Thymus (tissue), 14 donors: ENCODE measurements at places on chromosomes 16 and 17. TPM values are rescaled to one million over a fixed set of nuclear protein-coding genes. Genes with fewer than 3 reads are reported as not detected.
A peak's percentile ranks its signal among the peaks of the same experiment; 100 is the strongest.

DNA sequence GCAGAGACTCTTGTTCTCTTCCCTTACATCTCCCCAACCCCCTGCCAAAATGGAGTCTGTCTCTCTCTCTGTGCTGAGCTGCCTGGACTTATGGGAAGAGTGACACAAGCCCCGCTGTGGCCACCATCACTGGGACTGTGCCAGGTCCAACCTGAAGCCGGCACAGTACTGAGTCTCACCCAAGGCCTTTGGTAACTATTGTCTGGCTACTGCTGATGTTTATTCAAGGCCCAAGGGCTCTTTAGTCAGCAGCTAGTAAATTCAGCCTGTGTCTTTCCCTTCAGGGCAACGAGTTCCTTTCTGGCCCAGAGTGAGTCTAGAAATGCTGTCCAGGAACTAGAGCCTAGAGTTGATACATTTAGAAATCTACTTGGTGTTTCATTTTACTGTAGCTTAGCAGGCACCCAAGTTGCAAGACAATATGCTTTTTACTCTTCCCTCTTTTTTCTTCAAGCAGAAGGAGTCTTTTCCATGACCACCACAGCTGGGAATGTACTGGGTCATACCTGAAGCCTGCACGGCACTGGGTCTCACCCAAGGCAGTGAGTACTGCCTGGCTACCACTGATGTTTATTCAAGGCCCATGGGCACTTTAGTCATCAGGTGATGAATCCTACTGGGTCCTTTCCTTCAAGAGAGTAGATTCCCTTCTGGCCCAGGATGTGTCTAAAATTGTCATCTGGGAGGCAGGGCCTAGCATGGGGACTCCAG is 17.7 kb downstream of the EFCAB5 start:
- no peaks in the 10 kb centered on the region for H3K36me3 ChIP-seq
- no peak overlapping the region for H3K4me3 ChIP-seq
- H3K27ac ChIP-seq, result no peak overlapping the region
- no peak for DNase-seq
- no peaks in the 10 kb centered on the region for H3K27me3 ChIP-seq

Gene CD300H
- total RNA-seq, result 0.38 TPM

Gene CACNG1
- total RNA-seq, result 0.42 TPM

- DNase-seq, result no peak
- H3K36me3 ChIP-seq, result peaks cover 65% of the 10 kb centered on the region
- no peak overlapping the region for H3K4me3 ChIP-seq
- H3K4me1 ChIP-seq, result no peaks in the 10 kb centered on the region
- H3K27me3 ChIP-seq, result no peaks in the 10 kb centered on the region
- H3K27ac ChIP-seq, result no peak overlapping the region
Measured at GRCh38 chr16:1460602-1461138, 14.2 kb downstream of the CLCN7 start.

GRCh38 chr16:50335196-50335958 is 33.4 kb downstream of the BRD7 start:
- H3K36me3 ChIP-seq, result peaks cover 26% of the 10 kb centered on the region
- H3K27me3 ChIP-seq, result no peaks in the 10 kb centered on the region
- H3K4me1 ChIP-seq, result no peaks in the 10 kb centered on the region
- no peak for DNase-seq

DNA sequence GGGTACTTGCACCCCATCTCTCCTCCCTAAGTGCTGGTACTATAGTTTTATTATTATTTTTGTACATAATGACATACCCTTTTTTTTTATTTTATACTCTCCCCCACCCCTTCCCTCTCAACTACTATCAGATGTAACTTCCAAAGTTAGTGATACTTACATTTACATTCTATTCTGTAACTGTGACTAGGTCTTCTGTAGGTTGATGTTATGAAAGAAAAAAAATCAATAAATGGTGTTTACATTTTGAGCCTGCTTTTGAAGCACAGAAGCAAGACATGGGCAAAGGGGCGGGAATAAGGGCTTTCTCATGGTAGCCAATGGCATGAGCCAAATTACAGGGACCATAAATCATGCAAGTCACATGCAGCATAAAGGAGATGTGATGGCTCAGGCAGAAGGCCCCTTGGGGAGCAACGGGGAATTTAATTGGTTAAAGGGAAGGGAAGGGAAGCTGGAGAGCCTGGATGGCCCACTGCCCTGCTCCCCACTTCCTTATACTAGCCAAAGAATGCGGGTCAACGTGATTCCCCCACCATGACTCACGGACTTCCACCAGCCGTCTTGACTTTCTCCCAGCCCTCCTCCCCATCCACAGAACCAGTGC is 2.4 kb upstream of the ACSF2 start:
- H3K4me1 ChIP-seq, result peaks cover 6% of the 10 kb centered on the region
- no peak overlapping the region for H3K27ac ChIP-seq
- H3K27me3 ChIP-seq, result no peaks in the 10 kb centered on the region
- H3K36me3 ChIP-seq, result no peaks in the 10 kb centered on the region
- DNase-seq, result no peak
- no peak overlapping the region for H3K4me3 ChIP-seq

DNA sequence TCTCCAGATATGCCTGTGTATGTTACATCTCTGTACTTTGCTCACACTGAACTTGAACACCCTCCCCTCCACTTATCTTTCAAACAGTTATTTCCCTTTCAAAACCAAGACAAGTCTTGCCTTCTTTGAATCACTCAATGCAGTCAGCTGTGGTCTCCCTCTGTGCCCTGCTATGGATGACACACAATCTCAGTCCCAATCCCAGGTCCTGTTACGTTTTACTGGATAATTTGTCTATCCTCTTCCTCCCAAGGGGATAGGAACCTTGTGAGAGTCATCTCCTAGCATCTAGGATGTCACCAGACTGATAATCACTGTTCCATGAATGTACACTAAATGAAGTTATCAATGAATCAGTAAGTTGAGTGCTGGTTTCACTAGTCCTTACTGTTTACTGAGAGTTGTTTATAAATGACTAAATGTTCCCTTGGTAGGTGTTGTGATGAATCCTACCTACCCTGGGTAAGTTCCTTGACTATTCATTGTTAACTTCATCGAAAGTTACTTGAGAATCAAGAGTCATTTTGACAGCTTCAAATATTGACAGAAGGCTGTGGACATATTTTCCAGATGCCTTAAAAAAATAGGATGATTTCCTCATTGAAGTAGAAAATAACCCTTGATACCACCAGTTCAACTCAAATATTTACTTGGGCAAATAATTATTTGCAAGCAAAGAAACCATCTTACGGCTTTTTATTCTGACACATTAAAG is 244.9 kb downstream of the PRKCA start:
- no peak for DNase-seq
- peaks cover 22% of the 10 kb centered on the region for H3K4me1 ChIP-seq
- H3K4me3 ChIP-seq, result no peak overlapping the region
- no peaks in the 10 kb centered on the region for H3K36me3 ChIP-seq

DNA sequence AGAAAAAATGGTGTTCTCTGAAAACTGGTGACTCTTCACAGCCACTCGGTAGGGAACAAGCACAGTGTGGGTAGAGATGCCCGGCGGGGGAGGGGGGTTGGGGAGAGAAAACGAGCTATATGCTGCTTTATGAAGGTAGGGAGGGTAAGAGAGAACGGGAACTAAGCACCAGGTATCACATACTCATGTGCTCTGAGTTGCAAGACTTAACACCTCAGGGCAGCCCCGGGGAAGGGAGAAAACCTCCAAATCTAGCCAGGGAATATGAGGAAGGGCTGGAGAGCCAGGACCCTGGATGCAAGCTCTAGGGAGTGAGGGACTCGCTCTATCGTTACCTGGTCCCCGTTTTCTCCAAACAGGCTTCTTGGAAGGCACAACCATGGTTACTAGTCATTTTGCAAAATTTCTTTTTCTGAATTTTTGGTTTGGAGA is 35.3 kb downstream of the HIC1 start:
- H3K27me3 ChIP-seq, result no peaks in the 10 kb centered on the region
- peaks cover 12% of the 10 kb centered on the region for H3K36me3 ChIP-seq
- H3K4me1 ChIP-seq, result peaks cover 68% of the 10 kb centered on the region
- no peak overlapping the region for H3K27ac ChIP-seq
- DNase-seq, result no peak

Gene MYH1
- under 0.01 TPM for total RNA-seq

DNA sequence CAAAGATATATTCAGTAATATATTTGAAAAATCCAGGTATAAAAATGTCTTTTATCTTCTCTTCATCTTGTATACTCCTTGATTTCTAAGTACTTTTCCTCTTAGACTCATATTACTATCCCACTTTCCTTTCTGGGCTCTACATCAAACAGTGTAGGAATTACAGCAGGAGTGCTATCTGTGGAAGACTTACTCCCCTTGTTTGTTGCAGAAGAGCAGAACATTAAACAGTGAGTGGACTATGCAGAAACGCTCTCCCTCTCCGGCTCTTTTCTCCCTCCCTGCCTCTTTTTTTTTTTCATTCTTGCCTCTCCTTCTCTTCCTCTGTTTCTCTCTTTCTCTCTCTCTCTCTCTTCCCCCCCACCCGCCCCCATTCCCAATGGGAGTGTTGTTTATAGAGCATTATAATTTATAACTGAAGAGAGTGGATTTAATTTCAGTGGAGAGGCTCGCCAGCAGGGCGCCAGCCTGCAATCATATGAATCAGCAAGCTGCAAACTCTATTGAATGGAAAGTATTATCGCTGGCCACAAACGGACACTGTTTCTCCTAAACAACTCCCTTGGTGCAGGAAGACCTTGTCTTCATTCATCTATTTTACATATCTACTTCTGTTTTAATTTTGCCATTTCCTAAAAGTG is 242.3 kb upstream of the TBX2 start:
- no peaks in the 10 kb centered on the region for H3K36me3 ChIP-seq
- no peak overlapping the region for H3K4me3 ChIP-seq
- DNase-seq, result no peak
- no peak overlapping the region for H3K27ac ChIP-seq

DNA sequence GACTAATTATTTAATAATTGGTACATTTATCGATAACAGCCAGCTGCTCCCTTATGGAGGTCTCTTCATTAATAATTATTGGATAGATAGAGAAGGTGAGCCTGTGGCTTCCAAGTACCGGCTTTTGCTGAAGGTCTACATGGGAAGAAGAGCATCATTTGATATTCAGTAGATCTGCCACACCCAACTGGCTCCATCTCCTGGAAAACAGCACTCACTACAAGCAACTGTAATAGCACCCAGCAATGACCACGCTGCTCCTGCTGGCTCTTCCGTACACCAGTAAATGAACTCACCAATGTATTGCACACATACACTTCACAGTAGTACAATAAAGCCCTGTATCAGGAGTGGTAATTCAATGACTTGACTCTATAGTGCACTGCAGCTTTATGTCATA is 19.5 kb downstream of the MARVELD3 start:
- no peak overlapping the region for H3K27ac ChIP-seq
- no peak for DNase-seq
- H3K36me3 ChIP-seq, result peaks cover 7% of the 10 kb centered on the region
- no peaks in the 10 kb centered on the region for H3K4me1 ChIP-seq

GRCh38 chr17:68352041-68352440 is 60.7 kb downstream of the ARSG start:
- H3K27me3 ChIP-seq, result no peaks in the 10 kb centered on the region
- peaks cover 76% of the 10 kb centered on the region for H3K4me1 ChIP-seq
- H3K4me3 ChIP-seq, result no peak overlapping the region
- H3K36me3 ChIP-seq, result no peaks in the 10 kb centered on the region
- H3K27ac ChIP-seq, result no peak overlapping the region

DNA sequence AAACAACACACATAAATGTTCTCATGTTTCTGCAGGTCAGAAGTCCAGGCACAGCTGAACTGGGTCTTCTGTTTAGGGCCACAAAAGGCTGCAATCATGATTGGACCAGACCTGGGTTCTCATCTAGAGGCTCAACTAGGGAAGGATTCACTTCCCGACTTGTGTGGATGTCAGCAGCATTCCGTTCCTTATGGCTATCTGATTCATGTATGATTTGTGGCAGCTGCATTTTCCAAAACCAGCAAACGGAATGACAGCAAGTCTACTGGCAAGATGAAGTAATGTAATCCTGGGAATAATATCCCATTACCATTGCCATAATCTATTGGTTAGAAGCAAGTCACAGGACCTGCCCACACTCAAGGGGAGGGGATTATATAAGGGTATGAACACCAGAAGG is 22.1 kb downstream of the CEP112 start:
- no peaks in the 10 kb centered on the region for H3K27me3 ChIP-seq
- DNase-seq, result no peak
- no peak overlapping the region for H3K27ac ChIP-seq
- H3K4me1 ChIP-seq, result no peaks in the 10 kb centered on the region
- H3K4me3 ChIP-seq, result no peak overlapping the region

Gene CDH5
- total RNA-seq, result 7.5 TPM

GRCh38 chr17:37494971-37495370 is 5.3 kb downstream of the DUSP14 start:
- no peak overlapping the region for H3K27ac ChIP-seq
- no peak for DNase-seq
- no peaks in the 10 kb centered on the region for H3K36me3 ChIP-seq
- no peak overlapping the region for H3K4me3 ChIP-seq
- peaks cover 12% of the 10 kb centered on the region for H3K4me1 ChIP-seq
- H3K27me3 ChIP-seq, result peaks cover 5% of the 10 kb centered on the region

DNA sequence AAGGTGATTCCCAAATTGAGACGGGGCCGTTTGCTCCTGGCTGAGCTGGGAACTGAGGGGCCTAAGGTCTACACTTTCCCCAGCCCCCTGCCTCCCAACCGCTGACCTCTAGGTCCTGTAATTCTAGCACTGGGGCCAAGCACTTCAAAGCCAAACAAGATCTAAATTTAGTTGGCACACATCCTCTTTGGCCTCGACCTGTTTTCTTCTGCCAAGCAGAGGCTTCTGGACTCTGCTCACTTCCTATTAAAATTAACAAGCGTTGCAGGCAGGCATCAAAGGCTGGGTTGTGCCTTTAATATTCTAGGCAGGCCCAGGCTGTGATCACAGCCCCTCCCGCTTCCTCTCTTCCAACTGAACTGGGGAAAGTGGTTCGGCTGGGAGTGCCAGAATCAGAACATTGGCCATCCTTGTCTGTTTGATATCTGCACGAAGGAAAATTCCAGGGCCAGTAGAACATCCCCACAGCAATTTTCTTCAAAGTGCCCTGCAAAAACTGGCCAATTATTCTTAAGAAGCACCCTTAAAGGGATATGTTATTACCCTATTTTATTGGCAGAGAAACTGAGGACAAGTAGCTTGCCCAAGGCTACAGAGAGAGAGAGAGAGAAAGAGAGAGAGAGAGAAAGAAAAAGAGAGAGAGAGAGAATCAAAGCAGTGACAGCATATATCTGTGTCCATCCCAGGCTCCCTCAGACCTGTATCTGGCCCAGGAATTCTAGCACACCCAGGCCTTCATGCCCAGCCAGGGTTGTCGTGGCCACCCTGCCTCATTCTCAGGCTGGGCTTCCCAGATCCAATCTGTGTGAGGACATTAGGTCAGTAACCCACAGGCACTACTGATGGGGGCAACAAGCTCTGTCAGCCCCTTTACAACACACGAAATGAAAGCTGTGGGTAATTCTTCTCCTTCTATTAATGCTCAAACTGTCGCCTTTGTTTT is 12.8 kb upstream of the MT4 start:
- H3K36me3 ChIP-seq, result no peaks in the 10 kb centered on the region
- peaks cover 1% of the 10 kb centered on the region for H3K27me3 ChIP-seq
- H3K4me1 ChIP-seq, result peaks cover 9% of the 10 kb centered on the region

- no peak for DNase-seq
- H3K27ac ChIP-seq, result peak overlapping the region; percentile 72
- no peak overlapping the region for H3K4me3 ChIP-seq
- no peaks in the 10 kb centered on the region for H3K27me3 ChIP-seq
Measured at GRCh38 chr17:2174468-2175293, 119.8 kb downstream of the HIC1 start.

Gene KRTAP2-3
- total RNA-seq, result not detected

GRCh38 chr17:81869221-81870130 is 1.7 kb downstream of the ARHGDIA start:
- H3K36me3 ChIP-seq, result peaks cover 38% of the 10 kb centered on the region
- no peak for DNase-seq
- peak overlapping the region; percentile 91 for H3K27ac ChIP-seq
- peaks cover 50% of the 10 kb centered on the region for H3K4me1 ChIP-seq
- peak overlapping the region; percentile 96 for H3K4me3 ChIP-seq

GRCh38 chr17:63191610-63192009 is 225.6 kb downstream of the TANC2 start:
- DNase-seq, result no peak
- no peak overlapping the region for H3K27ac ChIP-seq
- H3K4me3 ChIP-seq, result no peak overlapping the region
- H3K27me3 ChIP-seq, result no peaks in the 10 kb centered on the region
